ENCODE measurements at places on chromosomes 7 and 10.

GRCh38 chr7:121369462-121369861 lies 26.6 kb downstream of the FAM3C start:
- DNase-seq = peak; percentile 52

- no peak for DNase-seq
Observed at GRCh38 chr10:32927750-32928149, 30.3 kb downstream of the ITGB1 start.

DNA sequence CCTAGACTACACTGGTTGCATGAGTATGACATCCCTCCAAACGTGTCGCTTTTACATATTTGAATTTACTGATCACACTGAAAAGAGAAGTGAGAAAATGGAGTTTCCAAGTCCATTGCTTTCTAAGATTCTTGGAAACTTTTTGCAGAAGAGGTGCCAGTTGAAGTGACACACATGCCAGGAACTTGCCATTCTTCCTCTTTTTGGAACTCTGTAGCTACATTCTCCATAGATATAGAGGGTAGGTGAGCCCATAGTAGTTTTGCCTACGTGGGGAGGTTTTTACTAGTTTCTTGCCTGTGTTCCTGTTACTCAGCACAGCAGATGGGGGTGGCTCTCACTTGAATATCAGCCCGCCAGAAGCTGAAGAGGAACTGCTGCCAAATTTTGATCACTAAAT lies 286.6 kb upstream of the NRP1 start:
- DNase-seq = no peak

DNA sequence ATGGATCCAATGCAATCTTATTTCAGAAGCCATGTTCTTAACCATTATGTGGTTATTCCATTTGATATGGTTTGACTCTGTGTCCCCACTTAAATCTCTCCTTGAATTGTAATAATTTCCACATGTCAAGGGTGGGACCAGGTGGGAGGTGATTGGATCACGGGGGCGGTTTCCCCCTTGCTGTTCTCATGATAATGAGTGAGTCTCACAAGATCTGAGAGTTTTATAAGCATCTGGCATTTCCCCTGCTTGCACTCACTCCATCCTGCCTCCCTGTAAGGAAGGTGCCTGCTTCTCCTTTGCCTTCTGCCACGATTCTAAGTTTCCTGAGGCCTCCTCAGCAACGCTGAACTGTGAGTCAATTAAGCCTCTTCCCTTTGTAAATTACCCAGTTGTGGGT lies 32.0 kb upstream of the TSPAN13 start:
- no peak for DNase-seq

- DNase-seq = peak; percentile 88
Observed at GRCh38 chr10:77965294-77965693, 38.7 kb upstream of the DLG5 start.

DNA sequence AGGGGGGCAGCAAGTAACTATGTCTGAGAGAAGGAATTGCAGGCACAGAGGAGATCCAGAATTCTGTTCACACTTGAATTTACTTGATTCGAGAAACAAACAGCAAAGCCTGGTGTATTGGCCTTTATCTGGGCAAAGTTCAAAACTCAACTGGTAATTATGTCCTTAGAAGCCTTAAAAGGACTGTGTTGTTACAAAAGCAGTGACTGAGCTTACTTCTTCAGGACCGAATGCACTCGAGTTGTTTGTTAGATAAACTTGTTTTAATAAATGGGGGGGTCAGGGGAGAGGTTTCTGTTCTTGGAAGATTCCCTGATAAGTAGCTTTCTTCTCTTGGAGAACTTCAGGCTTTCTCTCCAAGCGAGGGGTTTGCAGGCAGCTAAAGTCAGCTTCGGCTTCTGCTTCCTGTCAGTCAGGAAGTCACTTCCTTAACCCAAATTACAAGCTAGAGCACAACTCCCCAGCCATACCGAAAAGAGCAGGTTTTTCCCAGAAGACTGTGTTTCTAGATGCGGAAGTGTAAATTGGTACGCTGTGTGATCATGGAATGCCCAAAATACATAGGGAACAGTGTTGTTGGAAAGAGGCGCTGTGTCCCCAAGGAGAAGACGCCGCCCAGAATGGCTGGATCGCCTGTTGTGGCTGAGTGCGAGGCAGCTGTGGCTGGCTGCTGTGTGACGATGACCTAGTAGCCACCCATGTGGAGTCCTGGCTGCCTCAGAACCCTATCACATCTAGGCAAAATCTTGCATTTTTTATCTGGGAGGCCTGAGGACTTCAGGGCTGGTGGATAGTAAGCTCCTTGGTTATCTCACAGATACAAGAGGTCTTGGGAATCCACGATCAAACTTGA lies 110.4 kb downstream of the TCF7L2 start:
- DNase-seq = no peak

DNA sequence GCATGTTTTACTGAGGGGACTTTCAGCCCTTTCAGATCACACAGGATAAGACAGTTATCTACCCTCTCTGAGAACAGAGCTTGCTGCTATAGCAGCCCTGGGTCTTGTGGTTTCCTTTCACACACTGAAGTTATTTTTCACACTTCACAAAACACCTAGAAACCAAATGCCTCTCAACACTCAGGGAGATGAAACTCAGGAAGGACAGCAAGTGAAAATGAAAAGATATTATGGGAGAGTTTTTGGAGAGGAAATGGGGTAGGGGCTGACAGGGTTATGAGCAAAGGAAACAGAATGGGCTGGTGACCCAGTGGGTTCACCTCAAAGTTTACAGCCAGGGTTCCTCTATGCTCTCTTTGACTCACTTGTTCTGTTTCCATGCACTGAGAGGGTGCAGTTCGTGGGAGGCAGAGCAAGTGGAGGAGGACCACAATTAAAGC lies 17.0 kb upstream of the GIMAP2 start:
- no peak for DNase-seq

- DNase-seq = no peak
Observed at GRCh38 chr7:24858108-24858977, 101.1 kb upstream of the GSDME start.

GRCh38 chr10:125607689-125608290 lies 75.2 kb downstream of the TEX36 start:
- DNase-seq = no peak

DNA sequence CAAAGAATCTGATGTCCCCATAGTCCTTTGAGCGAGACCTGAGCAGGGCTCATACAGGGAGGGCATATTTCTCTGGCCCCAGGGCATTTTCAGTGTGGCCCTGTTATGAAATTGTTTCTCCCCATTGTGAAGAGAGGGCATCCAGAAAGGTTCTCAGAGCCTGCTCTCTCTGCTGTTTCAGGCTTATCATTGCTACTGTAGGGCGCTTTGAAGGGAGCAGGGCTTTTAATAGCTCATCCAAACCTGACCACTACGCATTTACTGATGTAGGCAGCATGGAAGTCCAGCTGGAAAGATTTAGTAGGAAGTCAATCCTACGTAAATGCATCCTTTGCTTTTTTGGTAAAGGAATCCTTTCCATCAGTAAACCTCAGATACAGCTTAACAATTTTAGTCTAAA lies 68.1 kb downstream of the PRPF18 start:
- DNase-seq = no peak

DNA sequence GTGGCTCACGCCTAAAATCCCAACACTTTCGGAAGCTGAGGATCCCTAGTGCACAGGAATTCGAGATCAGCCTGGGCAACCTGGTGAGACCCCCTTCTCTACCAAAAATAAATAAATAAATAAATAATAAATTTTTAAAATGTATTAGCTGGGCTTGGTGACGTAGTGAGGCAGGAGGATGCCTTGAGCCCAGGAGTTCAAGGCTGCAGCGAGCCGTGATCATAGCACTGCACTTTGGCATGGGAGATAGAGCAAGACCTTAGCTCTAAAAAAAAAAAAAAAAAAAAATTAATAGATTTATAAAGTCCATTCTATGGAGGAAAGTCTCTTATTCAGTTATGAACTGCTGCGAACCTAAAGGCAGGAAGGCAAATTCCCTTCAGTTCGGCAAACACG lies 1.1 kb upstream of the PTPN12 start:
- no peak for DNase-seq

GRCh38 chr10:117188371-117188770 lies 8.9 kb upstream of the KCNK18 start:
- no peak for DNase-seq

DNA sequence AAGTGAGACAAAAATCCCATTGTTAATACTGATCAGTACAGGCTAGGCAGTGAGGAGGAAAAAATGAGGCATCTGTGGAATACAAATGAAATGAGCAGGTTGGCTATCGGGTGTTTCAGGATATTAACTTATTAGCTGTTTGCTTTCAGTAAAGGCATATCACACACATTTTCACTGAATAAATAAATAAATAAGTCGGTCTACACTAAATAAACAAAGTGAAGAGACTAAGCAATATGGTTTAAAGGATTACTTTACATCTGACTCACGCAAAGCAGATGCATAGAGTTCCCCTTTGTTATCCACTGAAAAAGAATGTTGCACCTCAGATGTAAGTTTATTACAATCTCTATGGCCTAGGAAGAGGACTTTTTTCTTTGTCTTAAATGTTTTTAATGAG lies 6.3 kb upstream of the SEMA3A start:
- peak; percentile 46 for DNase-seq

- DNase-seq = peak; percentile 62
Observed at GRCh38 chr7:139618482-139619366, 95.2 kb downstream of the CLEC2L start.

DNA sequence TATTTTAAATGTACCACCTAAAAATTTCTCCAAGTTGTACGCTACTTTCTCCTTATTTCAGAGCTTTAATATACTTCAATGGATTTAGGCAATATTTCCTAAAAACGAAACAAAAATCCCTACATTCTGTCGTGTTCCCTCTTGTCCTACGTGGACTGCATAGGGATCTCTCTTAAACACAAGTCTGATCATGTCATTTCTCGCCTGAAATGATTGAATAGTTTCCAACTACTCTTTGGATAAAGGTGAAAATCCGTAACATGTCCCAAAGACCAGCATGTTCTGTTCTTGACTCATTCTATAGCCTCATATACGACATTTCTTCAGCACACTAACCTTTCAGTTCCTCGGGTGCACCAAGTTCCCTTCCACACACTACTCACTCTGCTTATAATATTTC lies 17.7 kb upstream of the TPK1 start:
- no peak for DNase-seq

GRCh38 chr7:151993977-151994676 lies 31.3 kb upstream of the GALNT11 start:
- no peak for DNase-seq

GRCh38 chr7:91140982-91141381 lies 123.3 kb upstream of the FZD1 start:
- no peak for DNase-seq

- no peak for DNase-seq
Observed at GRCh38 chr10:70283445-70284399, at the start of gene NPFFR1. Gene NPFFR1, minus strand, starts transcription at chr10:70284004. Its CDS starts 328 bp downstream, at chr10:70283676.

DNA sequence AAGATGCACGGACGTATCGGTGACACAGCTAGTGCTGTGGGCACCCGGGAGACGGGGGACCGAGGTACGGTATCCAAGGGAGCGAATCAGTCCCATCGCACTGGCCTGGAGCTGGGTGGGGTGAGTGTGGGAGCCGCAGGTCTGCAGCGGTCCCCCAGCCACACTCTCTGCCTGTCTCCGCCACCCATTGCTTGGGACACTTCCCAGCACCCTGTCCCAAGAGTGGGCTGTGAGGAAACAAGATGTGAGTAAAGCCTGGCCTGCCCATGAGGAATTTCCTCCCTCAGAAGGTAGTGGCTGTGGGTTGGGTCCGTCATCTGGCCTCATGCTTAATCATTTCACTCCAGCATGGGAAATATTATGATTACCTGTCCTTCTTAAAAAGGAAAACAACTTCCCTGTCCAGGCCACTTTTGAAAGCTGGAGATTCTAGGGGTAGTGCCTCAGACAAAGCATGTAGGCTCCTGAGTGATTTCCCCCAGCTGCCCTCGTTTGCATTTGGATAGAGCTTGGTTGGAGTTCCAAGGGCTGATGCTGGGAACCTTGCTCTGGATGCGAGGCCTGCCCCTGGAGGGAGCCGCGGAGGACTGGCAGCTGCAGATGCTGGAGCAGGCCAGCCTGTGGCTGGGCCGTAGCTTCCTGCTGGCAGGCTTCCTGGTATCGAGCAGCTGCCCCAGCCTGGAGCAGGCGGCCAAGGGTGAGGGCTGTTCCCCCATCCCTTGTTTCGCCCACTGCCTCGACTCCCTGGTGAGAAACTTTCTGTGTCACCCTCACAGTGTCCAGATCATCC lies 6.2 kb upstream of the ACTR3C start:
- no peak for DNase-seq

Measured in EH (cell line).